ENCODE measurements at places on chromosomes 2 and 18.

DNA sequence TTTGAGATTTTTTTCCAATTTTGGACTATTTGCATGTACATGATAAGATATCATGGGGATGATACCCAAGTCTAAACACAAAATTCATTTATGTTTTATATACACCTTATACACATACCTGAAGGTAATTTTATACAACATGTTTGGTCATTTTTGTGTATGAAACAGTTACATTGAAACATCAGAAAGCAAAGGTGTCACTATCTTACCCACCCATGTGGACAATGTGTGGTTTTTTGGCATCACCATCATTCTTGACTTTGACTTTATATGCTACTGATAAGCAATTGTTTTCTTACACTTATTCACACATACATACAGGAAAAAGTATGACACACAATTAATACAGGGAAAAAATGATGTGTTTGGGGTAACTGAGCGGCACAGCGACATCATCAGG lies 51.0 kb upstream of the ACVR1 start:
- no peak for DNase-seq

DNA sequence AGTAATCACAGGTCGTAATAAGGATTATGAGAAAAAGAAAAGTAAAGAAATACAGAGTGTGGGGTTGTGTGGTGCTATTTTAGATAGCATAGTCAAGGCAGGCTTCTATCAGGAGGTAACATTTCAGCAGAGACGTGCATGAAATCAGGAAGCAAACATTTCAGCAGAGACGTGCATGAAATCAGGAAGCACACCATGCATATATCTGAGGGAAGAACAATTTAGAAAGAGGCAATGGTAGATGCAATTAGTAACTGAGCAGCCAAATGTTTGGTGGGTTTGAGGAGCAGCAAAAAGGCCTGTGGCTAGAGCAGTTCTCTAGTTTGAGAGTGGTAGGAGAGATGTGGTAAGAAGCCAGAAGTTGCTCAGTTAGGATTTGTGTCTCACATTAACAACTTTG lies 713.7 kb downstream of the ADCYAP1 start:
- DNase-seq: no peak

- DNase-seq: no peak
Measured at GRCh38 chr2:169721016-169721415, 12.6 kb upstream of the KLHL23 start.

DNA sequence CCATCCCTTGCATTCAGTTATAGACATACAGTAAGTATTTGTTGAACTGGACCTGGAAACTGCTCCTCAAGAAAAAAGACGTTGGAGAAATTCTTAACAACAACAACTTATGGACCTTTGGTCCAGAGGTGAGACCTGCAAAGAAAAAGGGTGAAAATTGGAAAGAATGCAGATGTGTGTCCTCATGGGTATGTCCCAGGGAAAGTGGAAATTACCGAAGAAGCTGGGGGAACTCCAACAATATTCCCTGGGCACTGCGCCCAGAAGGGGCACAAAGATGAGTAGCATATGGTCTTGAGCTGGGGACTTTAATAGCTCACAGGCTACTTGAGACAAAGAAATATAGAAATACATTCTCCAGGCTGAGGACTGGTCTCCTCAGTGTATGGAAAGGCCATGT lies 35.5 kb upstream of the YWHAQ start:
- no peak for DNase-seq

DNA sequence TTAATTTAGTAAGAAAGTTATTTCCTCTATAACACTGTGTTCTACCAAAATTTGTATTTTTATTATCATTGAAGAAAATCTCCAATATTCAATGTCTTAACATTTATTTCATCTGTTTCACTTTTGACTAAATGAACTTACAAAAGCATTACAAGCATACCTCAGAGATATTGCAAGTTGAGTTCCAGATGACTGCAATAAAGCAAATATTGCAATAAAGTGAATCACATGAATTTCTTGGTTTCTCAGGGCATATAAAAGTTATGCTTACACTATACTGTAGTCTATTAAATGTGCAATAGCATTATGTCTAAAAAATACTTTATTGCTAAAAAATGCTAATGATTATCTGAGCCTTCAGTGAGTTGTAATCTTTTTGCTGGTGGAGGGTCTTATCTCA lies 78.3 kb downstream of the TTC32 start:
- DNase-seq: no peak

- peak; percentile 65 for DNase-seq
Measured at GRCh38 chr2:121038891-121039616, 245.9 kb downstream of the TFCP2L1 start.

DNA sequence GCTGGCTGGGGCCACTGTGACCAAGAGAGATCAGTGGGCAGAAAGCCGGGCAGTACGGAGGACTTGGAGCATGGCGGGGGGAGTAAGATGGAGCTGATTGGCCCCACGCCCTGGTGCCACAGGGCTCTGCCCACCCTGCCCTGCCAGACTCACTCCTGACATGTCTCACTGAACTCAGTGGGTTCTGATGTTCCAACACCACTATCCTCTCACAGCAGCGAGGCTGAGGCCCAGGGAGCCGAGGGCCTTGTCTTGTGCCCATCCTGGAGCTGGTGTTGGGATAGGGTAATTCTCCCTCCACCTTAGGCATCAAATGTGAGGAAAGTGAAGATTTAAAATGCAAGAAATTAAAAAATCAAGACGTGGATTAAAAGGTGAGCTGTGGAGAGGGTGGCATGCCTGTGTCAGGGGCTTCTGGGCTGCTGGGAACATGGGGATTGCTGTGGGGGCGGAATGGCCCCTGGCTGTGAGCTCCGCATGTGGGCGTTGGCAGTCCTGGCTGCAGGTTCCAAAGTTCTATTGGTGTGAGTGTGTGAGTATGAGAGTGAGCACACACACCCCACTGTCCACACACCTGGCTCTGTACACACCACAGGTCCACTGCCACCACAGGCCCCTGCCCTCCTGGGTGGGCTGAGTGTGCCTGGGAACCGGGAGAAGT lies 283.5 kb upstream of the HS6ST1 start:
- no peak for DNase-seq

DNA sequence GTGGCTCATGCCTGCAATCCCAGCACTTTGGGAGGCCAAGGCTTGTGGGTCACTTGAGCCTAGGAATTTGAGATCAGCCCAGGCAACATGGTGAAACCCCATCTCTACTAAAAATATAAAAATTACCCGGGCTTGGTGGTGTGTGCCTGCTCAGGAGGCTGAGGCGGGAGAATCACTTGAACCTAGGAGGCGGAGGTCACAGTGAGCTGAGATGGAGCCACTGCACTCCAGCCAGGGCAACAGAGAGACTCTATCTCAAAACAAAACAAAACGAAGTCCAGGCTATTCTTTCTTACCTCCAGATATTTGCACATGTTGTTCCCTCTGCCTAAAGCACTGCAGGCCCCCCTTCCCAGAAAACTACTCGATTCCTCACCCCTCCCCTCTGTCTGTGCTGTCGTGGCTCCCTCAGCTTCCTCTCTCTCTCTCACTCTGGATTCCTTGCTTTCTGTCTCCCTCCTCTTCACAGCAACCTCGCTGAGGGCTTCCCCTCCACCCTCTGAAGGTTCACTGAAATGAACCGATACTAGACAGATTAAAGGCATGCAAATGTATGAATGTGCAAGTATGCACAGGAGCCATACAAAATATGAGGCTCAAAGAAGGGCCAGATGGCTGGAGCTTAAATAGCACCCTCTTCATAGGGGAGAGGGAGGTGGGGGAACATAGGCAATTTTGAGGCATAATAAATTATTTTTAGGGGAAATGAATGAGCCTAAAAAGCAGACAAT lies 18.5 kb downstream of the TMEM177 start:
- no peak for DNase-seq

- DNase-seq: no peak
Measured at GRCh38 chr2:206920951-206921350, 18.4 kb upstream of the CPO start.

Measured in Calu3 (cell line).